Right lobe of liver (tissue), 6 donors: ENCODE measurements at places on chromosomes 6 and 20. TPM values are rescaled to one million over a fixed set of nuclear protein-coding genes. Genes with fewer than 3 reads are reported as not detected.

DNA sequence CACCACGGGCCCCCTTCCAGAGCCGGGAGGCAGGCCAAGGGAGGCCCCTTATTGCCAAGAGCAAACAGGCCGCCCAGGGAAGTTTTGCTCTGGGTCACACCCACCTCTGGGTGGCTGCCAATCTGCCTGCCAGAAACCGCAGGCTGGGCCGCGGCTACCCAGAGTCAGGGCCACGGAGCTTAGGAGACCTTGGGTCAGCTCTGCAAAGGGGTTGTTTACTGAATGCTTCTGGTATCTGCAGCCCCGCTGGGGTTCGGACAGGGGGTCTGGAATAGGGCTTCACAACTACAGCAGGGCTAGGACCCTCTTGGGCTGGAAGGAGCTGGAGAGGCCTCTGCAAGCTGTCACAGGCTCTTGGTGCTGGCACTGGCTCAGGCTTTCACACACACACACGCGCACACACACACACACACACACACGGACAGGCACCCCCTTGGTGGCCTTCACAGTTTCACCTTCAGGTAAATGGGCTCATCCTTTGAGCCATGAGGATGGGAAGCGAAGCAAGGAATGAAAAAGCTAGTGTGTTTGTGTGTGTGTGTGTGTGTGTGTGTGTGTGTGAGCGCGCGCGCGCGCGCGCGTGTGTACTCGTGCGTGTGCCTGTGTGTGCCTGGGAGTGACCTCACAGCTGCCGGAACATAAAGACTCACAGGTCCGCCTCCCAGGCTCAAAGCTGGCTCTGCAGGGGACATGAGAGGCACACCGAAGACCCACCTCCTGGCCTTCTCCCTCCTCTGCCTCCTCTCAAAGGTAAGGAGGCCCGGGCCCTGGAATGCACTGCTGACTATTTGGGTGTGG, at the start of gene CCN5:
CCN5 (plus strand) TSS at position 669 of the 798 bp plus-strand sequence; CDS start at position 691, 22 bp downstream.
- no peaks in the 10 kb centered on the region for H3K27me3 ChIP-seq
- no peaks in the 10 kb centered on the region for H3K4me1 ChIP-seq
- H3K27ac ChIP-seq, result no peak within 1 kb of the TSS

DNA sequence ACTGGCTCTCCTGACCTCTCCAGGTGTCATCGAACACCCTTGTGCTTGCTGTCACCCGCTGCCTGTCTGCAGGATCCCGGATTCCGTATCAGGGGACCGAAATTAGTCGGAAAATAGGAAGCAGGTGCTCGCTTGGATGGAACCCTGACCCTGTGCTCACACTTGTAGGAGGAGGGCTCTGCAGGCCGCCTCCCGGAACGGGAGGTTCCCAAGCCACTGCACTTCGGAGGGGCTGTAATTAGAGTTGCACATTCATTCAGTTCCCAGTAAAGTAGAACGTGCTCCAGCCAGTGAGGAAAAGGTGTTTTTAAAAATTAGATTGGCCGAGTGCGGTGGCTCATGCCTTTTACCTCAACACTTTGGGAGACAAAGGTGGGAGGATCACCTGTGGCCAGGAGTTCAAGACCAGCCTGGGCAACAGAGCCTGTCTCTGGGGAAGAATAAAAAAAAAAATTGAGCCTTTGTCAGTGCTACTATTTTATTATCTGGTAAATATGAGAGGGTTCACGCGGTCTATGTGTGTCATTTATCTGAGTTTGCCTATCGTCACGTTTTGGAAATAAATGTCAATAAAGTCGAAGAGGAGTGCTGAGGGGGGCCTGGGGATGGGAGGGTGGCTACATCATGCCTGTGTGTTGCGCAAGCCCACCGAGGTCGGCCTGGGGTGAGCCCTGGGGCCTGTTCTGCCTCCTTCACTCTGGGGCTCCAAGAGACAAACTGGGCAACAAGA, 1.5 kb upstream of the GMEB2 start:
- H3K27ac ChIP-seq, result peak overlapping the region; percentile 31
- H3K4me3 ChIP-seq, result peak overlapping the region; percentile 96
- H3K4me1 ChIP-seq, result no peaks in the 10 kb centered on the region
- no peaks in the 10 kb centered on the region for H3K36me3 ChIP-seq
- DNase-seq, result peak; percentile 73

GRCh38 chr6:43730634-43731033, 39.4 kb upstream of the VEGFA start:
- H3K4me3 ChIP-seq, result no peak overlapping the region
- DNase-seq, result no peak
- H3K27me3 ChIP-seq, result no peaks in the 10 kb centered on the region

The SPAG4 gene
- 4.1 TPM for total RNA-seq

DNA sequence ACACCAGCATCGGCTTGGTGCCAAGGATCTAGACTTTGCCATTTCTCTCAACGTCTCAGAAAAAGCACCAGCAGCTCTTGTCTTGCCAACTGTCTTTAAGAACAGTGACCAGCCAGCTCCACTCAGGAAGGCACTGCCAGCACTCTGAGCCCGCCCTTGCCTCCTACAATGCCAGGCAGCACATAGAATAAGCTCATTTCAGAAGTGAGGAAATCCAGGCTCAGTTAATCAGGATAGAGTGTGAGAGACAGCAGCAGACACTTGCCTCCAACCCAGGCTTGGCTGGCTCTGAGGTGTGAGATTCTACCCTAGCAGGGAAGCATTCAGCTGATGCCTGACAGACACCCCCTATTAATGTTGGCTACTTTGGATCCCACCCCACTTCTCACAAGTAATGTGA, 4.3 kb upstream of the SYNDIG1 start:
- H3K4me3 ChIP-seq, result no peak overlapping the region
- peaks cover 8% of the 10 kb centered on the region for H3K27me3 ChIP-seq
- no peaks in the 10 kb centered on the region for H3K36me3 ChIP-seq

DNA sequence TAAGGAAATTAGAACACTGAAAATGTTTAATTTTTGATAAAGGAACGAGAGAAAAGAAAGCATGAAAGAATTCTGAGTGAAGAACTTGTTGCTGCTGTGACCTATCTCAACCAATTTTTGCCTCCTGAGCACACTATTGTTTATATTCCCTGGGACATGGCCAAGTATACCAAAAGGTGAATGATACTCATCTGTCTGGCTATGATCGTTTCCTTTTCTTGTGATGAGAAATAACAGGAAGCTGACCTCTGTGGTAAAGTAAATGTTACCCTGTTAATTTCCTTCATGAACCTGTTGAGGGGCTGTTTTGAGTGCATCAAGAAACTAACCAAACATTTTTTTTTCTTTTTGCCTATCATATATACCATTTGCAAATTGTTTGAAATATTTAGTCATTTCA, 69.1 kb downstream of the FIG4 start:
- H3K36me3 ChIP-seq, result no peaks in the 10 kb centered on the region
- no peak for DNase-seq
- H3K4me1 ChIP-seq, result no peaks in the 10 kb centered on the region
- no peaks in the 10 kb centered on the region for H3K27me3 ChIP-seq
- H3K27ac ChIP-seq, result no peak overlapping the region

The ELOVL4 gene
- 0.07 TPM for total RNA-seq

The TFEB gene
- 4.5 TPM for total RNA-seq

- H3K4me1 ChIP-seq, result no peaks in the 10 kb centered on the region
- H3K36me3 ChIP-seq, result no peaks in the 10 kb centered on the region
- H3K27me3 ChIP-seq, result no peaks in the 10 kb centered on the region
- H3K4me3 ChIP-seq, result no peak overlapping the region
- no peak overlapping the region for H3K27ac ChIP-seq
These were observed 1.4 kb downstream of the DEFB124 start for GRCh38 chr20:31473331-31474096.

The AIF1 gene
- total RNA-seq, result 6.7 TPM

The TMEM217 gene
- total RNA-seq, result 0.92 TPM

The MEI4 gene
- 0.20 TPM for total RNA-seq

DNA sequence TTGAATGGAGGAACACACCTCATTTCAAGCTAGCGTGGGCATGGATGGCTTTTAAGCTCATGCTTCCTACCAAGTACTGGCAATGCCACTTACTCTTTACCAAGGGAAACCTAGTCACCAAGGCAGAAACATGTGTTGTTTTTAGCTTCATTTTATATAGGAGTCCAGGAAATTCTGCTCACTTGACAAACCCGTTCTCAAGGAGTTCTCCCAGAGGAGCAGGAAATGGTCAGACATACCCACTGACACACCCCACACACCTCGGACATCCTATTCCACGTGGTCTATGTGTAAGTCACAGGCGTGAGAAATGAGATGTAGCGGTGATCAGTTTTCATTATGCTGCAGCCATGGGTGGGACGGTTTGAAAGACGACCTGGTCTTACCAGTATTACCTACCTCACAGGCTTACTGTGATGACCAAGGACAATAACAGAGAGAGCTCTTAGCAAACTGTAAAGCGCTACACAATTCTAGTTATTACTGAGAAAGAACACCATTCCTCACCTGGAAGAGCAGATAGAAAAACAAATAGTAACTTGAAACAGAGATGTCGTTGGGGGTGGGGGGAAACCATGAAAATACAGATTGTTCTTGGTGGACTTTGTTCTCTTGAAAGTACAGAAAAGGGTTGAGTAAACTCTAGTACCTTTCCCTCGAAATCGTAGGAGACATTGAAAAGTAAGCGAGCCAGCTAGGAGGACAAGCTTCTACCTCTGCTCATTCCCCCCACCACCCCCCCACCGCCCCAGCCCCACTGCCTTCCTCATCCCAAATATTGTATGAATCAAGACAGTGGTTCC, 1.7 kb downstream of the CNKSR3 start:
- H3K27ac ChIP-seq, result peak overlapping the region; percentile 95
- peak overlapping the region; percentile 85 for H3K4me3 ChIP-seq
- no peaks in the 10 kb centered on the region for H3K36me3 ChIP-seq
- H3K4me1 ChIP-seq, result no peaks in the 10 kb centered on the region
- no peak for DNase-seq

The C6orf15 gene
- total RNA-seq, result not detected

GRCh38 chr6:6920987-6921313, 186.8 kb upstream of the RREB1 start:
- no peaks in the 10 kb centered on the region for H3K4me1 ChIP-seq
- no peaks in the 10 kb centered on the region for H3K36me3 ChIP-seq
- H3K27me3 ChIP-seq, result no peaks in the 10 kb centered on the region
- H3K27ac ChIP-seq, result no peak overlapping the region
- no peak overlapping the region for H3K4me3 ChIP-seq
- DNase-seq, result no peak

The MYL9 gene
- 19.3 TPM for total RNA-seq

DNA sequence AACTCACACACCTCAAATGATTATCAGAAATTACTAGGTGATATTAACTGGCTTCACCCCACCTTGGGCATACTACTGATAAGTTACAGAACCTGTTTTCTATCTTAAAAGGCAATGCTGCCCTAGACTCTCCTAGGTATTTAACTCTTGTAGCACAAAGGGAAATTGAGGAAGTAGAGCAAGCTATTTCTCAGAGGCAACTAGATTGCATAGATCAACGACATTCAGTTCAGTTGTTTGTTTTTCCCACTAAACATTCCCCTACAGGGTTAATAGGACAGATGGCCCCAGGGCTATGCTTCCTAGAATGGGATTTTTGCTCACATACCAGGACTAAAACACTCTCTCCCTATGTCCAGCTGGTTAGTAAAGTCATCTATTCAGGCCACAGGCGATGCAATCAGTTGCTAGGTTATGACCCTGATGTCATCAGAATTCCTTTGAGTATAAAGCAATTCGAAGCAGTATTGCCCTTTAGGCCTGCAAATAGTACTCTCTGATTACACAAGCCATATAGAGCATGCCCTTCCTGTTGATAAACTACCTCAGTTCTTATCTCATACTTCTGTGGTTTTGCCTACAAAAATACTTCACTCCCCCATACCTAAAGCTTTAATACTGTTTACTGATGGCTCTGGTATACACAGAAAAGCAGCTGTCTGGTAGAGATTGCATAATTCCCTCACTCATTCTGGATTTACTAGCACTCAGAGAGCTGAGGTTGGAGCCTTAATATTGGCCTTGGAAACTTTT, 67.4 kb upstream of the ASCC3 start:
- DNase-seq, result no peak
- no peak overlapping the region for H3K4me3 ChIP-seq
- no peaks in the 10 kb centered on the region for H3K36me3 ChIP-seq
- no peak overlapping the region for H3K27ac ChIP-seq

DNA sequence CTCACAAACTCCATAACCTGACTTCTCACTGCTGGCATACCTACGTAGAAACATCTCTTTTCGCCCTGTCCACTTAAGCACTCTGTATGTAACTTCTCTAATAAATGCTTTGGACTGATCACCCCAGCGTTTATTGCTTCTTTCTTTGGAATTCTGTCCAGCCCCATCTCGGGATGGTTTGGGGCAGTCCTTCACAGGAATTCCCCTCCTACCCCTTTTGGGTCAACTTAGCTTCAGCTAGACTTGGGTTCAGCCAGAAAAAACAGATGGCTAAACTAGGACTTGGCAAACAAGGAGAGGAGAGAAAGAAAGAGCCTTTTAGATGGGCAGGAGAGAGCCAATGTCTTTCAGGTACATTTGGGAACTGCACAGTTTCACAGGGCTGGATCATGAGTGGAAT, 3.9 kb upstream of the LTV1 start:
- no peaks in the 10 kb centered on the region for H3K36me3 ChIP-seq
- no peak overlapping the region for H3K4me3 ChIP-seq
- DNase-seq, result no peak
- H3K4me1 ChIP-seq, result peaks cover 2% of the 10 kb centered on the region
- H3K27me3 ChIP-seq, result no peaks in the 10 kb centered on the region
- no peak overlapping the region for H3K27ac ChIP-seq

The GNAS-AS1 gene
- total RNA-seq, result not detected

The PHACTR3 gene
- 0.12 TPM for total RNA-seq

GRCh38 chr20:20466341-20466879, 98.5 kb downstream of the INSM1 start:
- no peak for DNase-seq
- no peaks in the 10 kb centered on the region for H3K4me1 ChIP-seq
- H3K27ac ChIP-seq, result no peak overlapping the region
- H3K36me3 ChIP-seq, result peaks cover under 1% of the 10 kb centered on the region
- H3K27me3 ChIP-seq, result no peaks in the 10 kb centered on the region

GRCh38 chr6:70131528-70131927, 171.4 kb downstream of the COL9A1 start:
- no peak overlapping the region for H3K4me3 ChIP-seq
- no peaks in the 10 kb centered on the region for H3K27me3 ChIP-seq
- no peaks in the 10 kb centered on the region for H3K4me1 ChIP-seq
- no peaks in the 10 kb centered on the region for H3K36me3 ChIP-seq
- H3K27ac ChIP-seq, result no peak overlapping the region
